ENCODE measurements at places on chromosomes 3 and 15. TPM values are rescaled to one million over a fixed set of nuclear protein-coding genes. Genes with fewer than 3 reads are reported as not detected.
A peak's percentile ranks its signal among the peaks of the same experiment; 100 is the strongest.

The C2CD4B gene
- total RNA-seq = 0.22 TPM

The CFAP44 gene
- total RNA-seq = 3.7 TPM

The LPP gene
- 64.6 TPM for total RNA-seq

The SKOR1 gene
- 0.13 TPM for total RNA-seq

The LNP1 gene
- total RNA-seq = 4.1 TPM

The CD200R1 gene
- not detected for total RNA-seq

The CRYGS gene
- 0.83 TPM for total RNA-seq

The AQP9 gene
- total RNA-seq = not detected

The OSTN gene
- total RNA-seq = 0.09 TPM

The ZPLD1 gene
- total RNA-seq = not detected

The C3orf22 gene
- total RNA-seq = not detected

The MORC1 gene
- total RNA-seq = not detected

The TRANK1 gene
- 5.9 TPM for total RNA-seq

The GOLGA8T gene
- total RNA-seq = 0.53 TPM

GRCh38 chr3:106176734-106177133 is 307.9 kb upstream of the CBLB start:
- DNase-seq = no peak

GRCh38 chr15:79923079-79923514 is 26.3 kb upstream of the MTHFS start:
- DNase-seq = no peak

GRCh38 chr3:52820736-52821135 is 9.7 kb downstream of the ITIH4 start:
- DNase-seq = peak; percentile 78

DNA sequence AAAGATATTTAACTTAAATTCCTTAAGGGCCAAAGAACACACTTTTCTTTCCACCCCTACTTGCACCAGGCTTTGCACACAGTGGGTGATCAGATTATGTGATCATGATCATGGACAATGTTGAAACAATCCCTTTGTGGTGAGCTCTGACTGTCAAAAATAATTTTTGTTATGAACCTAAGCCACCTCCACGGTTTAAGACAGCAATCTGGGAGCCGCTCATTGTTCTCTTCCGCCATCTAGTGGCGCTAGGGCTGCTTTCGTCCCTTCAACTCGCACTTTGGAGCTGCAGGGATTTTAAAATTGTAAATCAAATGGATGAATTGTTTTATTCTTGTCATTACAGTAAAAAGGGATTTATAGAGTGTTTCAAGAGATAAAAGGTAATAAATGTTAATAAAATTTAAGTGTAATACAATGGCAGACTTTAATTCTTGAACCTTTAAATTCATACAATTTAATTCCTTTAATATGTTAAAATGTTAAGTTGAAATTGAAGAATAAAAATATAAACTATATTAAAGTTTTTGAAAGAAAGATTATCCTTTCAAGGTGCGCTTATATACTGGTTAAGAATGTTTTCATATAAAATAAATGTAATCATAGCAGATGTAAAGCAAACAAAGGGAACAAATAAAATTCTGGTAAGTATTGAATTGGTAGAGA is 45.3 kb upstream of the ARL6 start:
- DNase-seq = peak; percentile 54

GRCh38 chr3:65907232-65908130 is 131.2 kb downstream of the MAGI1 start:
- DNase-seq = no peak

GRCh38 chr3:128226795-128227395 is 73.6 kb downstream of the EEFSEC start:
- DNase-seq = peak; percentile 82

GRCh38 chr3:193968380-193968974 is 167.5 kb upstream of the HES1 start:
- DNase-seq = no peak

DNA sequence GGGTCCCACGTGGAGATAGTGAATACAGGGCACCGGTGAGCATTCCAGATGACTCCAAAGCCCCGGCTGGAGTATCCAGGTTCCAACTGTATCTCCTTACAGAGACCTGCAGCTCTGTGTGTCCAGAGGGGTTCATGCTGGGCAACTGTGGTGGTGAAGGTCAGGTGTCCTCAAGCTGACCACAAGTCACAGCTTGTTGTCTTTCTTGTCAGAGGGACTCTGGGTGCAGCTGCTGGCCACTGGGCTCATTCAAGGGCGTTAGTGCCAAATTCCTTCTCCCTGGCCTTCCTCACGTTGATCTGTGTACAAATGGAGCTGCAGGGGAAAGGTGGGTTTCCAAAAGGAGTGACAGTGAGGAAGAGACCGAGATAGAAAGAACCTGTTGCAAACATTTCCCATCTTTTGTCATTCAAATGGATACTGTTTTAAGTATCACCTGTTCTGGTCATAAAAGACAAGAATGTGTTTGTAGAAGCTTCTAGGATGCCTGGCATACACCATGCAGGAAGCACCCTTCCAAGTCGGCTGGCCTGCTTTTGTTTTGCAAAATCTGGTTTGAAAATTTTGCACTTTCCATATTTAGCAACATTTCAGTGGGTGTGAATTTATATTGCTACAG is 52.5 kb downstream of the CEMIP start:
- no peak for DNase-seq

GRCh38 chr3:150107429-150108175 is 136.9 kb upstream of the PFN2 start:
- DNase-seq = no peak

DNA sequence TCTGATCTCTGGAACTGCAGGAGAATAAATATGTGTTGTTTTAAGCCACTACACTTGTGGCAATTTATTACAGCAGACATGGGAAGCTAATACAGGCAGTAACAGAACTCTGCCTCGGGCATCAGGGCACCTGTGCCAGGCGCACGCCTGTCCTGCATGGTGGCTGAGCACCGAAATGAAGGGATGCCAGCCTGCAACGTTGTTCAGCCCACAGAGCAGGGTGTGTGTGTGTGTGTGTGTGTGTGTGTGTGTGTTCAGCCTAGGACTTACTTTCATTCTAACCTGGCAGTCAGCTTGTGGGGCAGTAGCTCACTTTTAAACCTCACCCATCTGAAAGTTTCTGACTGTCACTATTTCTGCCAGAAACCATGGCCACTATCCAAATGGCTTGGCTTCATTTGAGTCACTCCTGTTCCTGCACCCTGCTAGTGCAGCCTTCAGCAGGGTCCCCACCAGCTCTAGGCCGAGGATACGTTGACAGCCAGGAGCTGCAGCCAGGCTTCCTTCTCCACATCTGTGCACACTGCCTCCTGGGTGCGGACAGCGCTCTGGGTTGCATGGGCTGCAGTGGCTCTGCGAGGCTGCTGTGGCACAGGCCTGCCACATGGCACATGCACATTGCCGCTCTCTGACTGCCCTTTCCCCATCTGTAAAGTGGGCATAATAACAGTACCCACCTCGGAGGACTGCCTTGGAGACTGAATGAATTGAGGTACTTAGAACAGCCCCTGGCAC is 4.5 kb downstream of the UROC1 start:
- DNase-seq = no peak

DNA sequence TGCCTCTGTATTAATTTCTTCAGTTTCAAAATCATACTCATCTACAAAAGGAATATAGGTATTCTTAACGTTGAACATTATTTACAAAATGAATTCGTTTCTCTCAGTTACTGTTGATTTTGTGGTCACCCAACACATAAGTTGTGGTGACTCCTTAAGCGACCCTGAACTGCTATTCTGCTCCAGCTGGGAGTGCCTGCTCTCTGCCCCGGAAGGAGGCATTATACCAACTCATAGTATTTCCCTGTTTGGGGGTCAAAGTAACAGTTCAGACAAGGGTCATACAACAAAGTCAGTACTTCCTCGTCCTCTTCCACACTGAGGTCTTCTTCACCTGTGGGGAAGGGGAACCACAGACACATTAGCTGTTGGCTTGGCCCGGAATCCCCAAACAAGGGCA is 75.7 kb upstream of the FAM3D start:
- DNase-seq = no peak

DNA sequence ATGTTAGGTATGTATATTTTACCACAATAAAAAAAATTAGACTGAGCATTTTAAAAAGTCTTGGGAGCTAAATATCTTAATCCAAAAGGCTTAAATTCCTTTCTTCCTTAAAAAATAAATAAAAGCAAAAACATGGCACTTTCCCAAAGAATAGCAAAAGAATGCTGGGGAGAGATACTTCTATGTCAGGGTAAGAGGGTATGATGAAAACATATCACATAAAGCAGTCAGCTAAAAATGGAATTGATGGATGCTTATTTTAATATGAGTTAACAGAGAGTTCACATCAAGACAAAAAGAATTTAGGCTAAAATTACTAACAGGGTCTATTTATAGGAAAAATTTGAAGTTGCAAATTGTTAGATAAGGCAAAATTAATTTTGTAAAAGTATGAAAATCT is 141.0 kb downstream of the MYLK start:
- no peak for DNase-seq

- DNase-seq = no peak
These were observed 36.6 kb downstream of the CCDC66 start for GRCh38 chr3:56593455-56594158.

GRCh38 chr3:82294609-82295008 is 533.2 kb upstream of the GBE1 start:
- no peak for DNase-seq

DNA sequence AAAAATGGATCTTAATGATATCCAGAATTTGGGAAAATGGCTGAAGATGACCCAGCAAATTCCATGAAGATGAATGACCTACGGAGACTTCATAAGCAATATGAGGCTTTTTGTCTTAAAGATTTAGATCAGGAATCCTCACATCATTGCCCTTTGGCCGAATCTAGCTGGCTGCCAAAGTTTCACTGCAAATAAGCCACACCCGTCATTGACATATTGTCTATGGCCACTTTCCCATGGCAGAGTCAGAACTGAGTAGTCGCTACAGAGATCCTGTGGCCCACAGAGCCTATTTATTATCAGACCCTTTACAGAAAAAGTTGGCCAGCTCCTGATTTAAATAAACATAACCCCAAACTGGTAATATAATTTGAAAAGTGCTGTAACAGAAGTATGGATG is 307.4 kb upstream of the RARB start:
- DNase-seq = no peak

- DNase-seq = peak; percentile 19
These were observed 51.8 kb downstream of the RGMA start for GRCh38 chr15:93036951-93037819.

DNA sequence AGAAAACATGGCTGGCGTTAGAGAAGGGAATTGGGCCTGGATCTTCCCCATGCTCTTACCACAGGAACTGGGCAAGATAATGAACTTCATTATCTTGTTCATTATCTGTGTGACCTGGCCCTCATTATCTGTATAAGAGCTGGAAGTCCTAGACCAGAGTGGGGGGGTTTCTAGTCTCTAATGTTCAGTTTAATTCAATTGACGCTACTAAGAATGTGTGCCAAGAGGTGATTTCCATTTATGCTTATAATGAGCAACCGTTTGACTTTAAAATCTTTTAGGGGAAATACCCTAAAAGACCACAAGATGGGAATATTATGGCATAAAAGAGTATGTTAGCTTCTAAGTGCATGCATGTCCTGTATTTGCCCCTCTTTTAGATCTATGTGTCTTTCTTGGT is 59.1 kb upstream of the CSTA start:
- DNase-seq = no peak

DNA sequence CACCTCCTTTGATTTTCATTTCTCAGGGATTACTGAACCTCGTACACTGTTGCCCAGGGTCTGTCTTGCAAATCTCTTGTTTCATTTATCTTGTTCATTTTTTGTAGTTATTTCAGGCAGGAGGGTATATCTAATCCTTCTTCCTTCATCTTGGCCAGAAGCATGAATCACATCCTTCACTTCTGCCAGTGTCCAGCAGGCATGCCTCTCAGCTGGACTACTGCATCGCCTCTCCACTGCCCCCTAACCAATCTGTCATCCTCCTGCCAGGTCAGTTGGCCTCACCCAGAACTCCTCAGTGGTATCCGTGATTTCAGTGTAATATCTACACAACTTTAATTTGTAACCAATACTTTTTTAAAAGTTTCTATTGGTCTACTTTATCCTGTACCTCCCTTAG is 297.9 kb downstream of the GABRG3 start:
- DNase-seq = no peak

DNA sequence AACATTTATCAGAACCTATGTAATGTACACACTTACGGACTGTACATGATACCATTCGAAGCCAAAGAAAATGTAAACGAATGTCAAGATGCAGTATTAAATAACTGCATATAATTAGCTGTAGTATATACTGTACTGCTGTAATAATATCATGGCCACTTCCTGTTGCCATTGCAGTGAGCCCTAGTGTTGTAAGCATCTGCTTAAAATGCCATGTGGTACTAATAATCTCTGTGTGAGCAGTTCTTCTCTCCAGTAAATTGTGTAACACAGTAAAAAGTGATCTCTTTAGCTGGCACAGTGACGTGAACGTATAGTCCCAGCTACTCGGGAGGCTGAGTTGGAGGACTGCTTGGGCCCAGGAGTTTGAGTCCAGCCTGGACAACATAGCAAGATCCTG is 8.6 kb downstream of the SPG11 start:
- no peak for DNase-seq

DNA sequence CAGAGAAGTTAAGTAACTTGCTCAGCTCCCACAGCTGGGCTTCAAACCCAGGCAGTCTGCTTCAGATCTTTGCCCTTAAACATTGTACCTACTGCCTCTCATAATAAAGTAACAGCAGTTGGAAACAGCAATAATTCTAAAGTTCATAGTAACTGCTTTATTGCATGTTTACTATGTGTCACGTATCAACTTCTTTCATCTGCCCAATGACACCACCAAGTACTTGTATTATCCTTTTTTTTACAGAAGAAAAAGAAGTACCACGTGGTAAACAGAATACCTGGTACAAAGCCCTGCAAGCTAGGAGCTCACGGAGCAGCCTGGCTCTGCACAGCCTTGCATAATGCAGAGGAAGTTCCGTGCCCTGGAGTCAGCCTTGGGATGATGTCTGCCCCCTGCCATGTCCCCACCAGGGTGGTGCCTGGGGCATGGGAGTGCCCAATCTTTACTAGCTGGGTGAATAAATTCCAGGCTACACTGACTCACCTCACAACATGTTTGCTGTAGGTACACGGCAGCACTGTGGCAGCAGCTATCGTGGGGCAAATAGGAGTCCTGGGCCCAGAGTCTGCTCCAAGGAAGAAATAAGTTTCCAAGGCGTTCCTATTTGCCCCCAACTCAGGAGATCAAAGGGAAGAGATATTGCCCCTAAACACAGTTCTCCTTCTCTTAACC is 77.2 kb downstream of the LDHAL6B start:
- DNase-seq = no peak

GRCh38 chr3:59480486-59480995 is 430.7 kb upstream of the CFAP20DC start:
- DNase-seq = no peak

- no peak for DNase-seq
These were observed 28.7 kb upstream of the XIRP1 start for GRCh38 chr3:39221141-39221530.

- no peak for DNase-seq
These were observed 16.0 kb upstream of the LRRN1 start for GRCh38 chr3:3783210-3783609.

All from H9 (cell line).